Colonic mucosa (tissue), 4 donors: ENCODE measurements at places on chromosomes 7 and 10.

GRCh38 chr10:63619426-63619825, 98.2 kb downstream of the REEP3 start:
- DNase-seq, result no peak

DNA sequence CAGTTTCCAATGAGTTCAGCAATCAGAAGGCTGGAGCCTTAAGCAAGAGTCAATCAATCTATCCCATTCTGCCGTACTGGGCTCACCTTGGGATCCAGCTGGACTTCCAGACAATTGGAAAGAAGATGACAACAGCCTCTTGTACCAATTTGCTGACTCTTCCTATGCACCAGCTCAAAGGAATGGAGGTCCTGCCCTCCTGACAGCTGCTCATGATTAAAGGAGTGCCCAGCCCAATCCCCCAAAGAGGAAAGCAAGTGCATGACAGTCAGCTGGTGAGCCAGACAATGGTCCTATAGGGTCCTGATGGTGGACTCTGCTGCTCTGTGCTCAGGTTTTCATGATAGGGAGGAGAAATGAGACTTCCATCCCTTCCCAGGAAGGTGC, 25.1 kb downstream of the VSTM4 start:
- no peak for DNase-seq

GRCh38 chr7:51374936-51375335, 58.3 kb upstream of the COBL start:
- no peak for DNase-seq

GRCh38 chr7:116679500-116679899, 7.5 kb downstream of the MET start:
- DNase-seq, result no peak

DNA sequence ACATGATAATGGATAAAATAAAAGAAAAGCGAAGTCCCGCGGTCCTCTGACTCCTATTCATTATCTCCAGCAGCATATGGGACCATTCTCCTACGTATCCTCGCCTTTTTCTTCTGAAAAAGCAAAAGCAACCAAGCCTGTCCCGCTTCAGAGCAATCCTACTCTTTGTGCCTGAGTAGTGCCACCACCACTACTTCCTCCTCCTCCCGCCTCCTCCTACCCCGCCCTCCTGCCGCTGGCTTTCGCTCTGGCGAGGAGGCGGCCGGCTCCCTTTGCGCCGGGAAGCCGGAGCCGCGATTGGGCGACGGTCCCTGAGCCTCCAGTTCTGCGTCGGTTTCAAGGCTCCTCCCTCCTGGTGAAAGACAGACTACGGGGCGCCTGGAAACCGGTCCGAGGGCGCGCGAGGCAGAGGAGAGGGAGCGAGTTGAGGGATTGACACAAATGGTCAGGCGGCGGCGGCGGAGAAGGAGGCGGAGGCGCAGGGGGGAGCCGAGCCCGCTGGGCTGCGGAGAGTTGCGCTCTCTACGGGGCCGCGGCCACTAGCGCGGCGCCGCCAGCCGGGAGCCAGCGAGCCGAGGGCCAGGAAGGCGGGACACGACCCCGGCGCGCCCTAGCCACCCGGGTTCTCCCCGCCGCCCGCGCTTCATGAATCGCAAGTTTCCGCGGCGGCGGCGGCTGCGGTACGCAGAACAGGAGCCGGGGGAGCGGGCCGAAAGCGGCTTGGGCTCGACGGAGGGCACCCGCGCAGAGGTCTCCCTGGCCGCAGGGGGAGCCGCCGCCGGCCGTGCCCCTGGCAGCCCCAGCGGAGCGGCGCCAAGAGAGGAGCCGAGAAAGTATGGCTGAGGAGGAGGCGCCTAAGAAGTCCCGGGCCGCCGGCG, at the start of gene FZD1:
Gene FZD1, plus strand, starts transcription at position 388 of the 878 bp plus-strand sequence. Its CDS starts 448 bp downstream, at position 836.
- DNase-seq, result peak; percentile 95

- no peak for DNase-seq
Measured at GRCh38 chr7:1254281-1255079, 21.8 kb downstream of the UNCX start.

DNA sequence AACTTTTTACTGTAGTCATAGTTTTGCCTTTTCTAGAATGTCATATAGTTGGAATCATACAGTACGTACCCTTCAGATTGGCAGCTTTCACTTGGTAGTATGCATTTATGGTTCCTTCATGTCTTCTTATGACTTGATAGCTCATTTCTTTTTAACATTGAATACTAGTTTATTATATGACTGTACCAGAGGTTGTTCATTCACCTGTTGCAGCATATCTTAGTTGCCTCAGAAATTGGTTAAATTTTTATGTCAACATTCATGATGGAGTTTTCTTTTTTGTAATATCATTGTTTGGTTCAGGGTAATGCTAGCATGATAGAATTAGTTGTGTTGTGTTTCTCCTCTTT, 94.8 kb upstream of the CDK13 start:
- DNase-seq, result no peak

DNA sequence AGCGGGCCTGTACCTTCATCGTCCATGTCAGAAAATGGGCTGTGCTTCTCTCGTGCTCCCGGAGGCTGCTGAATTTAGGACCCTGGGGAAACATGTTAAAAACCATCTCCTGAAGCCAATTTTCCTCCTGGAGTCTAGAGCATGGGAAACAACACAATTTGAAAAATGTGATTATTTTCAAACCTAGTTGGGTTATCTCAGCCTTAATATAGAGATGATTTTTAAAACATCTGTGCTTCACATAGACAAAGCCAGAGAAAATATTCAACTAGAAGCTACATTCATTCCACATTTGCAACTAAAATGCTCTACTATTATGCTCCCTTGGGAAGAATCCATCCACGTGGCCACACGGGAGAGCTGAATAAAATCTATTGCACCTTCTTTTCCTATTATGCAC, 225.9 kb upstream of the TMEM72 start:
- DNase-seq, result no peak

DNA sequence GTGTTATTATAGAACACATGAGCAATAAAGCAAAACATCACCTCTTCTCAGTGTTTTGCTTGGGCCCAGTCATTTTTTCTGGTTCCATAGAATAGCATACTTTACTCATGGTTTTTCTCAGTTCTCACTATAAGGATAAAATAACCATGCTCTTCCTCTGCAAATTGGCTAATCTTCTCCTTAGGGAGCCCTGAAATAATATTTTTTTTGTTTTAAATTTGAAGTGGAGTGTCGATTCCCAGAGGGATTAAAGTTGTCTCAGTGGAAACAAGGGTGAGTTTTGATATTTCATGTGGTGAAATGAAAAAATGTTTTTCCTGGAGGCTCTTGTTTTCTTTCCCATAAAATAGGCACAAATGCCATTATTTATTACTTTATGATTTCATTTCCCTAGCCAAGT, 127.3 kb downstream of the NOC3L start:
- no peak for DNase-seq

GRCh38 chr7:46033592-46033991, 112.5 kb upstream of the IGFBP3 start:
- DNase-seq, result no peak

- DNase-seq, result no peak
Measured at GRCh38 chr10:115051216-115051615, 41.9 kb upstream of the ATRNL1 start.

- DNase-seq, result no peak
Measured at GRCh38 chr10:67935223-67935622, 50.8 kb downstream of the SIRT1 start.

DNA sequence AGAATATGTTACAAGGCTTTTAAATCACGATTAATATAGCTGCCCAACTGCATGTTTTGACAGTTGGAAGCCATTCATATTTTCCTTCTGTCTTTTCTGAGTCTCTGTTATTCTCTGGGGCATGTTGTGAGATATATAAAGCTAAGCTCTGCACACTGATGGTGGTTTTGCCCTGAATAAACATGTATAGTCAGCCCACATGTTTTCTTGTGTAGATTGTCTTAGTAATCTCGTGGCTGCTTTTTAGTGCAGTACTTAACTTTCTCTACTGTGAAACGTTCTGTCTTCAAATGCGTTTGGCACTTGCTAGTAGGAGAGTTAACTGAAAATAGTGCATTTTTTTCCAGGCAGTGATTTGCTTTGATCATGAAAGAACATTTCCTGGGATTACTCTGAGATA, 268.5 kb downstream of the DNAJB9 start:
- DNase-seq, result no peak
